ENCODE measurements at places on chromosomes 6 and 20. TPM values are rescaled to one million over a fixed set of nuclear protein-coding genes. Genes with fewer than 3 reads are reported as not detected.

- no peak for ATAC-seq
Measured at GRCh38 chr6:94683409-94683808, 893.9 kb upstream of the MANEA start.

GRCh38 chr6:33908025-33908424 lies 104.2 kb upstream of the MLN start:
- ATAC-seq: no peak

GRCh38 chr6:138410972-138411880 lies 7.2 kb downstream of the HEBP2 start:
- peak; percentile 83 for ATAC-seq

- peak; percentile 29 for ATAC-seq
Measured at GRCh38 chr6:11950109-11950508, 62.0 kb upstream of the HIVEP1 start.

DNA sequence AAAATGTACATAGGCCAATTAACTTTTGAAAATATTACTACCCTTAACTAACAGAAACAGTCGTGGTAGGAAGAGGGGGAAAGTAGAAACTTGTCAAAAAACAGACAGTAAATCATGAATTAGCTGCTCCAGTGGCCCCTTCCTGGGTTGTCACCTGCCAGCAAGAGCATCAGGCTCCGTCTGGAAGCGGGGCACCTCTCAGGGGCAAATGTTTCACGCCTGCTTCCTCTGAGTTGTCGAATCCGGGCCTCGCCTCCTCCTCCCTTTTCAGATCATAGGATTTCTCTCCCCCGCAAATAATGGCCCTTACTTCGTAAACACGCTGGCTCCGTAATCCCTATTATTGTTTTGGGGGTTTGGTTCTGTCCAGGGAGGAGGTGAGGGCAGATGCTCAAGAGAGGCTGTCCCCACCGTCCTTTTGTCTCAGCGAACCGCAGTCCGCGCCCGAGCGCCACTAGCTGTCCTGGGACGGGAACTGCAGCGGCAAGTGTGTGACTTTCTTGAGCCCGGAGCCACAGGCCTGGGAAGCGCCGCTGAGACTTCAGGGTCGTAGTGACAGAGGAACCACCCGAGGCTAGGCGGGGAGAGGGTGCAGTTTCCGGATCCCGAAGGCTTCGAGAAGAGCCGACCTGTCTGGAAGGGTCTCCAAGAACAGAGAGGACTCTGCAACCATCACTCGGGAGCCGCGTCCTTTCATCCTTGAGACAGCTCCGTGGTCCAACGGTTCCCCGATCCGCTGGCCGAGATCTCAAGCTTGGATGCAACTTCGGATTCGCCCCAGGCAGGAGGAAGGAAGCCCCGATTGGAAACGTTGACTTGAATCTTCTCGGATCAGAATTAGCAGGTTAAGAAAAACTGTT lies 214.5 kb upstream of the ZNF184 start:
- peak; percentile 81 for ATAC-seq

- no peak for ATAC-seq
Measured at GRCh38 chr20:17161673-17162481, 65.0 kb upstream of the PCSK2 start.

- no peak for ATAC-seq
Measured at GRCh38 chr6:21791581-21791980, 198.0 kb downstream of the SOX4 start.

DNA sequence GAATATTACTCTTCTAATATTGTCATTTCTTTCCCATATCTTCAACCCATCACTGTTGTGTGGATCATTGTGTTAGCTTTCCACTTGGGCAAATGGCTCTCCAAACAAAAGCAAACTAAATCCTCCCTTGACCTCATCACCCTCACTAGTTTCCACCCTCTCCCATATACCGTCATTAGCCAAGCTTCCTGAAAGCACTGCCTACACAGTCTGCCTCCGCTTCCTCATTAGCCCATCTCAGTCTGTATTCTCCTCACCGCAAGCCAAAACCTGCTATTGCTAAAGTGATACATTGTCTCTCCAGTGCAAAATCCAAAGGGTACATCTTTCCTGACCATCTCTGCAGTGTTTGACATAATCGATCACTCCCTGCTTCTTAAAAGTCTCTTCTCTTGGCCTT lies 212.6 kb downstream of the CLIC5 start:
- no peak for ATAC-seq

- ATAC-seq: no peak
Measured at GRCh38 chr6:122838060-122838780, 49.2 kb downstream of the SMPDL3A start.

DNA sequence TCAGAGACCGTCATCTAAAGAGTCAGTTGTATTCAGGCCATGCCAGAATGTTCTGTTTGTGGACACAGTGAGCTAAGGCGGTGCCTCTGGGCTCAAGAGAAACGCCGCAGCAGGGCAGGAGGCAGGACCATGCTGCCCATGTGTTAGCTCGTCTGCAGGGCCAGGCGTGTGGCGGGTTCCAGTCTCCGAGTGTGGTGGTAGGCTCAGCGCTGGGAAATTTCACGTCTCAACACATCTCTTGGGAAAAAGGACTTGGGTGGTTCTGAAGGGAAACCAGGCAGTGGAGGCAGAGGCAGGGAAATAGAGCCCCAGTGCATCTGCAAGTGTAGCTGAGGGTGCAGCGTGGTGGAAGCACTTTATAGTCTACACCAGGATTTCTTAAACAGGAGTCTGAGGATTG lies 56.9 kb upstream of the TAGAP start:
- no peak for ATAC-seq

- no peak for ATAC-seq
Measured at GRCh38 chr6:14170128-14170527, 52.6 kb downstream of the CD83 start.

GRCh38 chr20:967796-968742 lies 34.0 kb downstream of the RSPO4 start:
- ATAC-seq: no peak

- no peak for ATAC-seq
Measured at GRCh38 chr6:130558131-130558530, 192.3 kb downstream of the TMEM200A start.

GRCh38 chr6:20210158-20210557 lies 2.1 kb downstream of the MBOAT1 start:
- no peak for ATAC-seq

- ATAC-seq: no peak
Measured at GRCh38 chr20:25278636-25279361, 30.9 kb downstream of the PYGB start.

DNA sequence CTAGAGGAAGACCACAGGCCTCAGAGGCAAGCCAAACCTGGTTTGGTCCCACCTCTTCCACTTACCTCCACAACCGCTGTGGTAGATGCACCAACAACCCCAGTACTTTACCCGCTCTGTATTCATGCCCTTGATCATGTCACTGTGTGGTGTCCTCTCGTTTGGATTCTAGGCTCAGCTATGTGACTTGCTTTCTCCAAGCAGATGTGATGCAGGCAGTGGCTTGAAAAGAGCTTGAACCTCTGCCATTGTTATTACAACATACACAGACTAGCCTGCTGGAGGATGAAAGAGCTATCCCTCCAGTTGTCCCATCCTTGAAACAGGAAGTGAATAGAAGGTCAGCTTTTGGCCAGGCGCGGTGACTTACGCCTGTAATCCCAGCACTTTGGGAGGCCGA lies 147.7 kb downstream of the ZNF217 start:
- ATAC-seq: no peak

DNA sequence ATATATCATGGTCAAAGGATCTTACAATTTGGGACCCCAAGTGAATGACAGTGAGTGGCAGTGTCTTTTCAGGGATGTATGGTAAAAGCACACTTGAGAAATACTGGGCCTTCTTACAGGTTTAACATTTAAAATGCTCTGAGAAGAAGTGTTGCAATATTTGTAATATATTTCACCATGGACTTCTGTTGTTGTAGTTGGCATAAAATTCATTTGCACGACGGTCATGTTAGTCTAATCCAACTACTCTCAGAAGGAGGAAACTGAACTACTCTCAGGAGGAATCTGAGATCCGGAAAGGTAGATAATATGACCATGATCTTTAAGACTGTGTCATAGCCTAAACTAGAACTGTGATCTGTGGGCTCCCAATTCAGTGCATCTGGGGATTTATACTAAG lies 700.1 kb downstream of the HDGFL1 start:
- no peak for ATAC-seq

DNA sequence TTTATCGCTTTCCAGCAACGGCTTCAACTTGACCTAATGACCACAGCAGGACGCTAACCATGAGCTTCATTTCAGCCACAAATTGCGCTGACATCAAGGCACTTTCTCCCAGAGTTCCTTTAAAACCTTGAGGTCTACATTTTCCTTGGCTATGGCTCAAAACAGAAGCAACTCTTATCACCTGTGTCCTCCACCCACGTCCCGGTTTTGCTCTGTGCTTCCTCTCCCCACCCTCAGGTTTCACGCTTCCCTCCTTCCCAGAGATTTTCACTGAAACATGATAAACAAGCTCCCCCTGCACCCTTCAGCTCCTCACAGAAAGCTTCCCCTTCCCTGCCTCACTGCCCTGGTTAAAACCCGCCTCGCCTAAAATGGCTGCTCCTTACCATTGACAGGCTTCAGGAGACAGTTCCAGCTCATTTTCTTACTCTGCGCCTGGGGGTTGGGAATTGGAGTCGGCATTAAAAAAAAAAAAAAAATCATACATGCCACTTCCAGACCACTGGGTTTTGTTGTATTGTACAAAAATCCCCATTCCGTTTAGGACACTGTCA lies 229.5 kb downstream of the UBE3D start:
- ATAC-seq: no peak

DNA sequence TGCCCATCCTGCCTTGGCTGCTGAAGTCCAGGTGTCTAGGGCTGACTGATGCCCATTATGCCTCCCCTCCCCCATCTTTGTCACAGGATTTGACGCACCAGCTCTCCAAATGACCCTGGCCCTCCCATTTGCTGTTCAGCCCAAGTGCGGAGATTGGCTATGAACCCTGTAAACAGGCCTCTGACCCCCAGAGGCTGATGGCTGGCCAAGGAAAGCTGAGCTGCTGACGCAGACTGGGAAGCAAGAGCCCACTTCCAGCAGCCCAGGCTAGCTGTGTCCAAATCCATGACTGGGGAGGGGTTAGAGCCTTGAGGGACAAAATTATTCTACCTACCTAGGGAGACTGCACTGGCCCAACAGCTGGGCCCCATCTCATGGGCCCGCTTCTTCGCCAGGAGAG lies 797 bp upstream of the GNRH2 start:
- ATAC-seq: no peak

GRCh38 chr20:36676701-36677421 lies 30.9 kb upstream of the SLA2 start:
- ATAC-seq: peak; percentile 99

DNA sequence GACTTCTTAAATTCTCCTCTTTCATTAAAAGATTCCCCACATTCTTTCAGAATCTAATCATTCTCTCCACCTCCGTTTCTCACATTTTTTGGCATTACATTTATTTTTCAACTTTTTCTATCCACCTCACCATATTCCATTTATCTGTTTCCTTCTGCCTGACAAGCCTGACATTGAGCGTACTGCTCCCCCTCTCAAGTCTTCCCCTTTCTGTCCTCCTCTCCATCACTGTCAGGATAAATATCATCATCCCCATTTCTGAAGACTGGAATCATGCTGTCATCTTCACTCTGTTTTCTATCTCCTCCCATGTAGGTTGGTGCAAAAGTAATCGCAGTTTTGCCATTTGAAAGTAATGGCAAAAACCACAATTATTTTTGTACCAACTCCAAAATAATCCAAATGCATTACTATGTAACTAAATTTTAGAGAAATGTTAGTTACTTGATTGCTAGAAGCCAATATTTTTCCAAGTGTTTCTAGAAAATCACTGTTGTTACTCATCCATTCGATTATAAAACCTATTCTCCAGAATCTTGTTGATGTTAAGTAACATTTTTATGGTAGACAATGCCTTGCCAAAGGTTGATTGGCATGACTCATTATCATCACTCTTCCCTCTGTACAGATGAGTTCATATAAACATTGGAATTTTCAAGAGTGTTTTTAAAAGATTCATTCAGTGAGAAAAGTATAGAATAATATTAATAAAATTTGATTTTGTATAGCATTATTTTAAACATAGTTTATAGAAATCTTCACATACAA lies 292.3 kb upstream of the RNF217 start:
- no peak for ATAC-seq

GRCh38 chr6:51301962-51302361 lies 483.3 kb downstream of the TFAP2B start:
- ATAC-seq: no peak

DNA sequence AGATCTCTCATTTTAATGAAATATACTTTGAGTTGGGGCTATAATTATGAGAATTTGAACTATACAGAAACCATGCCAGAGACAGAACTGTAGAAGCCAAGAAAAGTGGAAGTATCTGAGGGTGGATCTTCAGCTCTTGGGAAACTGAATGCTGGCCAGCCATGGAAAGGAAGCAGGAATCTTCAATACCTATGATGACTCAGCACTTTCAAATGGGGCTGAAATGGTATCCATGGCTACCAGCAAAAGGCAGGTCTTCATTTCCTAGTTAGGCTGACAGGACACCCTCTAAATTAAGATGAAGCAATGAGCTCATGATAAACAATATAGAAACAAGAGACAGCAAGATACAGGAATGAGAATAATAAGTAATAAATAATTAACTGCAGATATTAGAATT lies 171.3 kb downstream of the COL21A1 start:
- ATAC-seq: no peak

DNA sequence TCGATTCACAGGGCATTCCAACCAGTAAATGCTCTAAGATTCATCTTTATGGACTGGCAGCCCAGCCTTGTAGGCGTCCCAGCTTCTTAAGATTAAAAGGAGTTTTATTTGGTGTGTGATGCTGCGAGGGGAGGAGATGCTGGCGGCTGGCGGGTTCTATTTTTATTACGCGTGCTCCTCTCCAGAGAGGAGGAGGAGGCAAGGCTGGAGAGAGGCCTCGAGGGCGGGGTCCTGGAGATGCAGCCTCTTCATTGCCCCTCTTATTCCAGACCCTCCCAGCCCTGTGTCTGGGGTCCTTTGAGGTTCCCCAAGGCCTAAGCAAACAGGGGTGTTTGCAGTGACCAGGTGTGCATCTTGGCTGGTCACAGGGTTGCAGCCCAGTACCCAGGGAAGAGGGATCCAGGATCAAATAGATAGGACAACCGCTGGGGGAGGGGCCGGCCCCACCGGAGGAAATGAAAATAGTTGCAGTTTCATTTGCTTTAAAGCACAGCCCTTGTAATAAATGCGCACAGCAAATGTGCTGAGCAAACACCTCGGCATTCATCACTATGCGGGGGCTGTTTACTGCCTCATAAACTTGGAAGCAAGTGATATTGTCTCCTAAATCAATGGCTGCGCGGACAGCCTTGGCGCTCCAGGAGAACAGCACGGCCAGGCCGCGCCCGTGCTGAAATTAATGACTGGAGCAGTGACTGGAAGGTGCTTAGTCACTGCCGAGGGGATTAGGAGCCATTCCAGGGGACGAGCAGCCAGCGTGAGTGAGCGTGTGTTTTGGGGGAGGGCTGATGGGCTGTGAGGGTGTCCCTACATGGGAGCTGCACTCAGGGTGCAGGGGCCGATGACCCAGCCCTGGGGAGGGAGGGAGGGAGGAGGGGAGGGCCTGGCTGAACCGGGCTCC lies 83.0 kb downstream of the TMEM242 start:
- peak; percentile 86 for ATAC-seq

GRCh38 chr6:53281518-53282215 lies 67.1 kb downstream of the ELOVL5 start:
- no peak for ATAC-seq

The CD109 gene
- total RNA-seq: 0.25 TPM

The NUP43 gene
- total RNA-seq: 21.1 TPM

The TFAP2A gene
- 7.9 TPM for total RNA-seq

The OGFR gene
- total RNA-seq: 16.7 TPM

The APOM gene
- 5.1 TPM for total RNA-seq

The NR2E1 gene
- 1.5 TPM for total RNA-seq

The ZNF165 gene
- 1.0 TPM for total RNA-seq

The ZNF512B gene
- total RNA-seq: 9.3 TPM

The PBOV1 gene
- 0.41 TPM for total RNA-seq

The SLC25A27 gene
- total RNA-seq: 6.5 TPM

The SLC17A3 gene
- total RNA-seq: 0.40 TPM
